ENCODE measurements at places on chromosomes 6 and 20.

- DNase-seq = no peak
Observed at GRCh38 chr6:31796993-31797385, 1.4 kb upstream of the VARS1 start.

DNA sequence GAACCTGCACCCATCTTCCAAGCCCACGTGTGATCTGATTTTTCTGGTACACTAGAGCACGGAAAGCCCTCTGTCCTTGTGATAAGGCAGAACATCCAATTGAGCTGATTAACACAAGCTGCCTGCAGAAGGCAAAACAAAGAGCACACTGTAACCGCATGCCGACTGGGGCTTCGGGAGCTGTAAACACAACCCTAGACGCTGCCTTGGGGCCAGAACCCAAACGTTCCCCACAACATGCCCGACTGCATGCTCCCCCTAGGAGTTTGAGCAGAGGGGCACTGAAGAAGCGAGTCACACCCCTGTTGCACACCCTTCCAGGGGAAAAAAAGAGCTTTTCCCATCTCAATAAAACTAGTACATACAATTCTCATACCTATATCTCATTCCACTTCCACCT, 470.7 kb downstream of the HTR1B start:
- DNase-seq = no peak

DNA sequence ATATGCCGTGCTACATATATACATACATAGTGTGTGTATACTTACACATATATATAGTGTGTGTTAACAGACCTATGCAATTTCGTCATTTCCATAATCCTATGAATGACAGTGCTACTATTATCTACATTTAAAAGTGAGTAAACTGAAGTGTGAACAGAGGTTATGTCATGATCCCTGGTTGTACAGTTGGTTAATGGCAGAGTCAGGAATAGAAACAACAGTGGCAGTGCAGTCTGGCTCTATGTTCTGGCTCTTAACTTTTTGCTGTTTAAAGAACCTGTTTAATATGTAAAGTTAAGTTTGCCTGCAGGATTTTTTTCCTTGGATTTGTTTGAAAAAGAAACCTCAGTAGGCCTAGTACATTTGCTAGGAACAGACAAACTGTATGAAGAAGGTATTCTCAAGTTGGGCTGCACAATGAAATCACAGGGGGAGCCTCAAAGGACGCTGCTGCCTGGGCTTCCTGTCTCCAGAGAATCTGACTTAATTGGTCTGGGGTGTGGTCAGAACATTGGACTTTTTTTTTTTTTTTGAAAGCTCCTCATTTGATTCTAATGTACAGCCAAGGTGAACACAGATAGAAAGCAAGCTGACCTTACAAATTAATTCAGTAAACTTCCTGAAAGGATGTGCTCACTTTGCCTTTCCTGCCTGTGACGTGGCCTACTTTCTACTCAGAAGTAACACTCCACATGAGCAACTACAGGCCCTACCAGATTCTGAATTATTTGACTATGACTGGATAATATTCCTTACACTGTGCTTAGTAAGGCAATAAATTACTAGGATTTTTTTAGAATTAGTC, 29.4 kb downstream of the PLCB1 start:
- no peak for DNase-seq

GRCh38 chr20:58744836-58745235, 52.2 kb downstream of the NPEPL1 start:
- no peak for DNase-seq

DNA sequence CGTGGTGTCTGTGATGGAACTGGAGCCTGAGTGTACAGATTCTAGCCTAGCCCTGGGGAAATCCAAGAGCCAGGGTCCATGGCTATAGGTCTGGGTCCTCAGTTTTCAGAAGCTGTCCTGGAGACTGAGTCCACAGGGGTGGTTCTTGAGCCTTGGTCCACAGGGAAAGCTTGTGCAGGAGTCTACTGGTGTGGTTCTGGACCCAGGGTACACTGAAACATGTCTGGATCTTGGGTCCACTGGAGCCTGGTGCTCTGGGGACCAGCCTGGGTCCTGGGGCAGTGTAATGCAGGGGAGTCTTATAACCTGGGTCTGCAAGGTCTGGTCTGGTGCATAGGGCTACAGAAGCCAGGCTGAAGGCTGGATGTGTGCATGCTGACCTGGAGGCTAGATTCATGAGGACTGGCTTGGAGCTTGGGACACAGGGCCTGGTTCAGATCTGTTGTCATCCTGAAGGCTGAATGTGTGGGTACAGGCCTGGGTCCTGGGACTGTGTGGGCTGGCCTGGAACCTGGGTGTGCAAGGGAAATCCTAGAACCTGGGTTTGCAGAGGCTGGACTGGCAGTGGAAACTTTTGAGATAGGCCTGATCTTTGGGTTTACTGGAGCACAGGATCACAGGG, 5.5 kb downstream of the CST9L start:
- DNase-seq = no peak

GRCh38 chr20:2755451-2756055, 44.9 kb downstream of the CPXM1 start:
- no peak for DNase-seq

DNA sequence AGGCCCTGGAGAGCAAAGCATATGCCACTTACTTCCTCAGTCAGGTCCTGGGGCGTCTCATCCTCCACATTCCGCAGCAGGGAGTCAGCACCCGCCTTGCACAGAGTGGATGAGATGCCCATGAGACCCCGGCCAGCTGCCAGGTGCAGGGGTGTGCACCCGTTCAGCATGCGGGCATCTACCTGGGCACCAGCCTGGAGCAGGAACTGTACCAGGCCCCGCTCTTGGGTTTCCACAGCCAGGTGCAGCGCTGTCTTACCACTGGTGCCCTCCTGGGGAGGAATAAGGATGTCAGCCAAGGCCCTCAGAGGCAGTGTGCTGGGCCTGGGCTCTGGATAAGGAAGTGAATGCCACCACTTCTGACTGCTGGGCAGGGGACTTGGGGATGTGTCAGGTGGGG, 2.7 kb upstream of the SLC35B2 start:
- DNase-seq = no peak

GRCh38 chr20:11204926-11205768, 531.3 kb upstream of the JAG1 start:
- DNase-seq = peak; percentile 70

DNA sequence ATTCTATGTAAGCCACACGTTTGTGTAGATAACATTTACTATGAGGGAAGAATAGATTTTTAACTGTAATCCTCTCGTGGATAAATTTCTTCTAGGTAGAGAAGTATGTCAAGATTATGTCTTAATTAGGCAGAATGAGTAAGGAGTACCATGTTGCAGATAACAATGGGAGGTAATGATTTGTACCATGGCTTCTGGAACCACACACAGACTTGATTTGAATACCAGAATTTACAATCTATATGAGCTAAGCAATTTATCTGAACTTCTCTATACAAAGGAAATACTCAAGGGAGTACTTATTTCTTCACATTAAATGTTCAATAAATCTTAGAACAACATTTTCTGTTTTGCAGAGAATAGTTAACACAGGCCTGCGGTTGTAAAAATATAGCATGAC, 51.5 kb downstream of the RPS12 start:
- no peak for DNase-seq

Data from fibroblast of villous mesenchyme (primary cell).